GM23248 (cell line): ENCODE measurements at places on chromosomes 7 and 10. TPM values are rescaled to one million over a fixed set of nuclear protein-coding genes. Genes with fewer than 3 reads are reported as not detected.
A peak's percentile ranks its signal among the peaks of the same experiment; 100 is the strongest.

TMEM213 gene
- not detected in 2 replicates for total RNA-seq

KLLN gene
- 1.1 TPM in 1 of 2 replicates, not detected in the other for total RNA-seq

FZD8 gene
- total RNA-seq = 22.3 and 25.5 TPM in 2 replicates

PRSS37 gene
- not detected in 2 replicates for total RNA-seq

DNA sequence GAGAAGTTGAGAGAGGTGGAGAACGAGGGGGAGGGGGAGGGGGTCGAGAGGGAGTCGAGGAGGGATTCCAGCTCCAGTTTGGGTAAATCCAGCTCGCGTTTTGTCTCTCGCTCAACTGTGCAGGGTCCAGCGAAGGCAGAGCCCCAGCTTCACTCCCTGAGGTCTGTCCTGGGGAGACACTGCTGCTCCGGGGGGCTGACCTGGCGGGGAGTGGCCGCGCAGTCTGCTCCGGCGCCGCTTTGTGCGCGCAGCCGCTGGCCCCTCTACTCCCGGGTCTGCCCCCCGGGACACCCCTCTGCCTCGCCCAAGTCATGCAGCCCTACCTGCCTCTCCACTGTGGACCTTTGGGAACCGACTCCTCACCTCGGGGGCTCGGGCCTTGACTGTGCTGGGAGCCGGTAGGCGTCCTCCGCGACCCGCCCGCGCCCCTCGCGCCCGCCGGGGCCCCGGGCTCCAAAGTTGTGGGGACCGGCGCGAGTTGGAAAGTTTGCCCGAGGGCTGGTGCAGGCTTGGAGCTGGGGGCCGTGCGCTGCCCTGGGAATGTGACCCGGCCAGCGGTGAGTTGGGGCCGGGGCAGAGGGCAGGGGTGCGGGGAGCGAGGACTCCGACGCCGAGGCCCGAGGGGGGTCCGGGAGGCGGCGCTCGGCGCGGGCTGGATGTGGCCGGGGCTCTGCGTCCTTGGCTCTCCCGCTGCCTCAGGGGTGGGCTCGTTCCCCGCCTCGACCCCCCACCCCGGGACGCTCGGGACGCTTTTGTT lies at the start of gene TET1:
TET1 (plus strand) TSS at position 152 of the 757 bp plus-strand sequence. CDS start 12,002 bp downstream, outside the sequence.
- DNase-seq = peak; percentile 57

GRCh38 chr10:10878963-10879362 lies 138.7 kb upstream of the CELF2 start:
- DNase-seq = no peak

- peak; percentile 92 for DNase-seq
These were observed 293.7 kb downstream of the FZD1 start for GRCh38 chr7:91557789-91558404.

GRCh38 chr10:405648-406047 lies 270.4 kb downstream of the ZMYND11 start:
- no peak for DNase-seq

DNA sequence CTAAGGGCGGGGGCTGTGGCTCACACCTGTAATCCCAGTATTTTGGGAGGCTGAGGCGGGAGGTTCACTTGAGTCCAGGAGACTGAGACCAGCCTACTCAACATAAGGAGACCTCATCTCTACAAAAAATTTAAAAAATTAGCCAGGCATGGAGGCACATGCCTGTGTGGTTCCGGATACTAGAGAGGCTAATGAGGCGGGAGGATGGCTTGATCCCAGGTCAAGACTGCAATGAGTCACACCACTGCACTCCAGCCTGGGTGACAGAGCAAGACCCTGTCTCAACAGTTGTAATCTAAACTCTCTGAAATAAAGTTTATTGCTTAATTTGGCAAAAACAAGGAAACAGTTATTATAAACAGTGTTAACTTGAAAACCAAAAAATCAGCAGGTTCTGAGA lies 123.3 kb downstream of the USP6NL start:
- no peak for DNase-seq

DNA sequence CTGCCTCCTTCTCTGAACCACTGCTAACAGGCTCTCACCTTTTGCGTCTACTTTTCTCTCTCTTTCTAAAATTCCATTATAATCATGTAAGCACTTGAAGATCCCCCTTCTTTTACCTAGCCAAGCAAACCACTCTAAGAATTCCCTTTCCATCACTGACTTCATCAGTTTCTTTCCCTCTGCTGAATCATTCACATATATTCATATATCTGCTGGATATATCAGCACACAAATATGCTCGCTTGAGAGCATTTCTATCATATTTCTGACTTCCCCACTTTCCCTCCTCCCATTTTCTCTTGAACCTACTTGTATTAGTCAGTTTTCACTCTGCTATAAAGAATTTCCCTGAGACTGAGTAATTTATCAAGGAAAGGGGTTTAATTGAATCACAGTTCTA lies 84.2 kb upstream of the LRRN3 start:
- DNase-seq = peak; percentile 60

GRCh38 chr10:89171263-89171872 lies 35.7 kb downstream of the CH25H start:
- peak; percentile 49 for DNase-seq

DNA sequence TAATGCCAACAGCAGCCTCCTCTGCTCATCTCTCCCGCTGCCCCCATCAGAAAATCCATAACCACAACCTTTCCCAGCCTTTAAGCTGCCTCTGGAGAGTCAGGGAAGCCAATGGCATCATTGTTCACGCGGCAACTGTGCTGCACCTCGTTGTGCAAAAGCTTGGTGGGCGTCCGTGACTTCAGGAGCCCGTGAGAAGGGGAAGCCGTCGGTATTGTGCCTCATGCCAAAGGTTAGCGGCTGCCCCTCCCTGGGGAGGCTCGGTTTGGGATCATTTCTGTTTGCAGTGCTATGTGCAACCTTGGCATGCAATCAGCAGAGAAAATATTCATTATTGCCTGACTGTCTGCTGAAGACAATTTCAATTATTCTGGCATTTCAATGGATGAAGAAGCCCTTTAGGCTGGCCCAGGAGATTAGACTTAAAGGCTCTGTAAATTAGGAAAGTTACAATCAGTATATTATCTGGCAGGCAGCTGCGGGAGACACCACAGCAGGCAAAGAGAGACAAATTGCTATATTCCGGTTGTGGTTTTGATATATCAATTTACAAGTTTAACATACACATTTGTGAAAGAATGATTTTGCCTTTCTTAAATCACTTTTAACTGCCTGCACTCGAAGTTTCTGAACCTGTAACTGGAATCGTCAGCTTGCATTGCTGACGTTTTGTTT lies 244.5 kb downstream of the GATA3 start:
- no peak for DNase-seq
